ENCODE measurements at places on chromosomes 3 and 15. TPM values are rescaled to one million over a fixed set of nuclear protein-coding genes. Genes with fewer than 3 reads are reported as not detected.

- DNase-seq, result no peak
Measured at GRCh38 chr3:156016902-156017301, 103.5 kb upstream of the KCNAB1 start.

DNA sequence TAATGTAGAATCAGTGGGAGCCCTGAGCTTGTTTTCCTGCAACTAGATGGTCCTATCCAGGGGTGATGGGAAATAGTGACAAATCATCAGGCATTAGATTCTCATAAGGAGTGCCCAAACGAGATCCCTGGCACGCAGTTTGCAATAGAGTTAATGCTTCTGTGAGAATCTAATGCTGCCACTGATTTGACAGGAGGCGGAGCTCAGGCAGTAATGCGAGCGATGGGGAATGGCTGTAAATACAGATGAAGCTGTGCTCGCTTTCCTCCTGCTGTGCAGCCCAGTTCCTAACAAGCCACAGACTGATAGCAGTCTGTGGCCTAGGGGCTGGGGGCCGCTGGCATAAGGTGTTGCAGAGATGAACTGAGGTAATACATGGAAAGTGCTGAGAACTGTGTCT lies 28.3 kb upstream of the TMEM42 start:
- no peak for DNase-seq

GRCh38 chr3:123687286-123687685 lies 102.4 kb upstream of the HACD2 start:
- DNase-seq, result no peak

- no peak for DNase-seq
Measured at GRCh38 chr3:127525373-127525772, 65.2 kb downstream of the TPRA1 start.

DNA sequence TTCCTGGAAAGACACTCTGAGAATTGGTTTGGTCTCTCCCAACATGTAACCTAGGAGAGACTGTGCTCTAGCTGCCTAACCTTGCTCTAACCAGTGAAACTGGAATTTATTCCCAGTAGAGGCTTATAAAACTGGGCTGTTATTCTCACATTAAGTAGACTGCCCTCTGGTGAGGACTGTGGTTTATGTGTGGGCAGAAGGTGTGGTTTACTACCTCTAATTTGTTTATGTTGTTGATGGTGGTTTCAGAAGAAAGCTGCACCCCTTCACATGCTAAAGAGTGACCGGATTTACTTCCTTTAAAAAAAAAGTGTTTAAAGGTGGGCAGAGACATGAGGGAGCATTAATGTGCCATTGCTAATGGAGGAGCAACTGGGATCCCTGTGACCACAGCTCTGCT lies 273.2 kb downstream of the MECOM start:
- DNase-seq, result no peak

Gene CLRN1
- not detected for polyA plus RNA-seq

DNA sequence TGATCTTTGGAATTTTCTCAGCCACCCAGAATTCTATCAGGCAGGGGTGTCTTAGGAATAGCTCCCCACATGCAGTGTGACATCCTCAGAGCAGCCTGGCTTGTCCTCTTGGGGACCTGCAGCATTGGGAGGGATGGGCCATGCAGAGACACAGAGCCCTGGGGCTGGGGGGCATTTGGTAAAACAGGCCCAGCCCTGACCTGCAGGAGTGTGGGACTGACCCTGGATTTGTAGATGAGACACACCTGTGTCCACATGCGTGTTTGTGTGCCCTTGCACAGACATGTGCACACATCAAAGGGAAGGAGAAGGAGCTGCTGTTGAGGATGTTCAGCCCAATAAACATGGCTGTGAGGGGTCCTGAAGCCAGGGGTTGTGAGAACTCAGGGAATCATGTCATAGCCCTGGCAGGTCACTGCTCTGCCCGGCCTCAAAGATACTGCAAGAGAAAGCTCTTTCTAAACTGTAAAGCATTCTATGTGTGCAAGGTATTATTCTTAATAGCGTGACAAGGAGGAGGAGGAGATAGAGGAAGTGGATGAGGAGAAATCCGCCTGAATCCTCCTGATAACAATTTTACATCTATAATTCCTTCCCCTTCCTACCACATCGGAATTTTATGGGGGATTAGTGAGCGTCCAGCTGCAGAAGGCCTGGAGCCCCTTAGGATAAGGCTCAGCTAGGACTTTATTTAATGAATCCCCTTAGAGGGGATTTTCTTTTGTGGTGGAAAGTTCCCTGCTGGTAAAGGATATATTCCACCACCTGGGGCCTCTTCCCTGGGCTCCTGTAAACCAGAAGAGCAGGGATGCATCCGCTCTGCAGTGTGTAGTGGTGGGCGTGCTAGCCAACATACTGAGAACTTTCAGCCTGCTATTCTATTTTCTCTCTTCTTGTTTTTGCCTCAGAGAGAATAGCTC lies 245.5 kb downstream of the EPHB1 start:
- DNase-seq, result no peak

- DNase-seq, result no peak
Measured at GRCh38 chr3:29949940-29950616, 656.3 kb upstream of the TGFBR2 start.

DNA sequence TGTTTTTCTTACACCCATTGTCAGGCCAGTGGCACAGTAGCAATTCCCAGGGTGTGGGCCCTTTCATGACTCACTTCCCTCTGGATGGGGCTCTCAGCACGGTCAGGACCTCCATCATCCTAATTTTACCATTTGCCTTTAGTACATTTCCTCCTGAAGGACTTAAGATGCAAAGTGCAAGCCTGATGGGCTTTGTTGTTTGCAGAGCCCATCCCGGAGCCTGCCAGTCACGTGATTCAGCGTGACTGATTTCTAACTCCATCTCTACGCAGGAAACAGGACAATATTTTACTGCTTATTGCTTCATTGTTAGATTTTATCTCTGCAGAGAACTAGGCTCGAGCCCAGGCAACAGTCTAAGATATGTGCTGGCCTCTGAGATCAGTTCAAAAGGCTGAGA lies 223.7 kb downstream of the PDZRN3 start:
- DNase-seq, result no peak

Gene SERPINI2
- 1.1 TPM for polyA plus RNA-seq

Gene GJD2
- not detected for polyA plus RNA-seq

DNA sequence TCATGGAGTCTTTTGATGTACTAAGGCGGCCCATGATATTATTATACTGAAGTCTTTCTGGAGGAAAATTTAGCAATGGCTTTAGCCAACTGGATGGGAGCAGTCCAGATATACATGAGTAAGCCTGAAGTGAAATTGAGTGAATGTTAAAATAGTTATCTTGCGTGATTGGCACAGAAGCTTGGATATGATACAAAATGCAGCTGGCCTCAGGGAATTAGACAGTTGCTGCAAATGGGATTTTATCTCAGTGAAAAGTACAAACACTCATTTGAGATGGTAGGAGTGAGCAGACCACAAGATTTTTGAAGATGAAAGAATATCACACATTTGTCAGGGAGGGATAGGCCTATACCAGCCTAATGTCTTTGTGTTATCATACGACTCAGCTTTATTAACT lies 8.9 kb downstream of the LMOD3 start:
- DNase-seq, result no peak

GRCh38 chr3:128825117-128825725 lies 54.2 kb upstream of the ACAD9 start:
- no peak for DNase-seq

Gene FAM219B
- 55.9 TPM for polyA plus RNA-seq

Gene PLIN1
- polyA plus RNA-seq, result 0.74 TPM

DNA sequence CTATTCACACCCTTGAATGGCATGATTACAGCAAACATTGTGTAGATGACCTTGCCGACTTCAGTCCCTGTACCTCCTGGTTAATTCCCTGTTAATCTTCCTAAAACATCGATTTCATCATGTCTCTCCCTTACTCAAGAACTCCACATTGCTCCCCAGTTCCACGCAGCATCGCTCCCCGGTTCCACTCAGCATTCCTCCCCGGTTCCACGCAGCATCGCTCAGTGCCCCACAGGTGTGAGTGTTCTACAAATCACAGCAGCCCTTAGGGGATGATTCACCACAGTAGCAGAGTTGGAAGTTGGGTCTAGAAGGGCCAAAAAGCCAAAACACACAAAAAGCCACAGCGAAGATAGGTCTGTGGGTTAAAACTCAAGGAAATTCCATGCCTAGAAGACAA lies 8.6 kb upstream of the TNK2 start:
- DNase-seq, result no peak

DNA sequence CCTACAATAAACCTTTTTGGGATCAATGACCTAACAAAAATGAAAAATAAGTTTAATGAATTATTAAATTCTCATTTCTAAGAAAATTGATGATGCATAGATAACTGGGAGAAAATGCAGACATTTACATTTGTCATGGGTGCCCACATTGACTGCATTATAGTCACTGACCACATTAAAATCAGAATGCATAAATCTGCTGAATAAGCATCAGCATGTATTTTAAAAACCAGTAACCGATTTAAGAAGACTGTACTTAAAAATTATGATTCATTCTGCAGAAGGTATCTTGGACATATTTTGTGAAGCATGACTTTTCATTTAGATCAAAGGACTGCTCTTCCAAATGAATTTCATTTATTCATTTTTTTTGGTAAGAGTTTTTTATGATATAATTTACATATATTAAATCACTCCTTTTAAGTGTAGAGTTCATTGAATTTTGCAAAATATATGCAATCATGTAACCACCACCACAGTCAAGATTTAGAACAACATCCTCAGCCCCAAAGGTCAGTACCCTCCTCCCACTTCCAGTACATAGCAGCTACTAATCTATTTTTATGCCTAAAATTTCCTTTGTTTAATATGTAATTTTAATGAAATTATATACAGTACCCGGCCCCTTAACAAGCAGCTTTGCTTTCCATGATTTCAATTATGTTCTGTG lies 11.8 kb downstream of the KCNH8 start:
- no peak for DNase-seq

DNA sequence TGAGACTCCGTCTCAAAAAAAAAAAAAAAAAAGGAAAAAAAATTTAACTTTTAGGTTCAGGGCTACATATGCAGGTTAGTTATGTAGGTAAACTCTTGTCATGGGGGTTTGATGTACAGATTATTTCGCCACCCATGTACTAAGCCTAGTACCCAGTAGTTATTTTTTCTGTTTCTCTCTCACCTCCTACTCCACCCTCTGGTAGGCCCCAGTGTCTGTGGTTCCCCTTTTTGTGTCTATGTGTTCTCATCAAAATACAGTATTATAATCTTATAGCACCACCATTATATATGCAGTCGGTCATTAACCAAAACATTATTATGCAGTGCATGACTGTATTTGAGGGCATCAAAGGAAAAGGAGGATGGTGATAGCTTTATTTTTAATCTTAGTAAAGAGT lies 47.3 kb downstream of the CHP1 start:
- no peak for DNase-seq

Gene XIRP1
- polyA plus RNA-seq, result 0.47 TPM

DNA sequence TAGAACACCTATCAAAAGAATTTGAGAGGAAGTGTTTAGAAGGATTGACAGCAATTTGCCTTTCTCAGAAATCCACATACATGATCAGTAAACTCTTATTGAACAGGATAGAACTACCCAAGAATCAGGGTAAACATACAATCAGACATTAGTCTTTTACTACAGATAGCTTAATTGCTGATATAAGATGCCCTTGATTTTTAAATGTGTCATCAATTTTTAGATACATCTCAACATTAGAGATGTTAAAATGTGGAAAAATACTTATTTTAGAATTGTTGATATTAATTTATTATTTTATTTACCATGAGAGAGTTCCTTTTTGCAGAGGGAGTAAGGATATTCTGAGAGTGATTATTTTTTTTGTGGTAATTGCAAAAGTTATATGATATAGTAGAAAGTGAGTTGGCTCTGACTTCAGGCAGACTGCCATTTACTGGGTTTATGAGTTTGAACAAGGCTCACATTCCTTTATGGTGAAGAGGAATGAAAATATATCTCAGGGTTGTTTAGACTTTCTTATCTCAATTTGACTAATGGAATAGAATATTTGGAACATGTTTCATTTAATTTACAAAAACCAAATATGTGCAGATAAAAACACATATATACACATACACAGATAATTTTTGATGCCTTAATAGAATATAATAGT lies 302.8 kb upstream of the GOLIM4 start:
- no peak for DNase-seq

GRCh38 chr15:69482686-69483256 lies 30.2 kb downstream of the RPLP1 start:
- no peak for DNase-seq

Gene DNAH12
- 0.88 TPM for polyA plus RNA-seq

DNA sequence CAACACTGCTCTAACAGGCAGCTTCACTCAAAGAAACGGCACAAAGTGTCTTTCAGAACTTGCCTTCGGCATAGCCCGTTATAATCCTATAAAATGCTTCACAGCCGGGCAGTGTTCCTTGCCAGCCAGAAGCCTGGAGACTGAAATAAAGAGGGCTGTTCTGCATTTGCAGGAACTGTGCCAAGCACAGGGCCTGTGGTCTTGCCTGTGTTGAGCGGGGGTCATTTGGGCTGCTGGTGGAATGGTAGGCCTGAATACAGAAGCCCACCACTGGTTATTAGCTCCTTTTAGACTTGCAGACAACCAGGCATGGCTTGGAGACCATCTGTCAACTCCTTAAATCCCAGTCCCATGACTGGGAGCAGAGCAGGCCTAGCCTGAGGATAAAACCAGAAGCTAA lies 4.7 kb upstream of the ARHGEF3 start:
- DNase-seq, result no peak

Gene NMNAT3
- polyA plus RNA-seq, result 9.7 TPM

- no peak for DNase-seq
Measured at GRCh38 chr15:74042603-74043424, 39.5 kb downstream of the GOLGA6A start.

Gene DRD3
- polyA plus RNA-seq, result not detected

GRCh38 chr3:114606336-114606735 lies 312.5 kb downstream of the TIGIT start:
- DNase-seq, result no peak

DNA sequence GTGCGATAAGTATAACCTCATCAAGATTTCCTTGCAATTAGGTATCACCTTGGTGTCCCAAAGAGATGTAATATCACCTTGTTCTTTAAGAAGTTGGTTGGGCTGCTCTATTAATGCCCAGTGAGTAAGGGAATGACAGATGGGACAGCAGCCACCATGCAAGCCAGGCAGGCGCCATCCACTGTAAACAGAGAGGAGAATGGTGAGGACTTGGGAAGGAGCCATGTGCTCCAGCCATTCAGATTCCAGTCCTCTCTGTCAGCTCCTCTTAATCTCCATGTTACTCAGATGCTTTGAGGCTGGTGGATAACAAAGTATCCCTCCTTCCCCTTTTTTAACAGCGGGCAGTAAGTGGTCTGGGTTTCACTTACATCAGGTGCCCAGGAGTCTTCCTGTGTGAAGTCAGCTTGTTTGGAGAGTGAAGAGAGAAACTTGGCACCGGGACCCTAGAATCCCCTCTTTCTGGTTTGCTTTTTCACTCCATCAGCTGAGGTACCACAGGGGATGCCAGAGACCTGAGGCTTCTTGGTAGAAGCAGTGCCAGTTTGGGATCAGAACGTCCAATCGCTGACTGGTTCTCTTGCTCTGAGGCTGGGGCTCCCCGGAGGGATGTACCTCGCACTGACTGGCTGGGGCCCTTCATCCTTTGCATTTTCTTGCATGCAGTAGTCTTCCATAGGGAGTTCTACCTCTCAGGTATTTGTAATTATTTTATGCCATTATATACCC lies 29.5 kb downstream of the SLCO3A1 start:
- no peak for DNase-seq

Measured in right renal cortex interstitium (tissue), 3 donors.